Effector CD4-positive, alpha-beta T cell (primary cell): ENCODE measurements at places on chromosomes 6 and 20.

DNA sequence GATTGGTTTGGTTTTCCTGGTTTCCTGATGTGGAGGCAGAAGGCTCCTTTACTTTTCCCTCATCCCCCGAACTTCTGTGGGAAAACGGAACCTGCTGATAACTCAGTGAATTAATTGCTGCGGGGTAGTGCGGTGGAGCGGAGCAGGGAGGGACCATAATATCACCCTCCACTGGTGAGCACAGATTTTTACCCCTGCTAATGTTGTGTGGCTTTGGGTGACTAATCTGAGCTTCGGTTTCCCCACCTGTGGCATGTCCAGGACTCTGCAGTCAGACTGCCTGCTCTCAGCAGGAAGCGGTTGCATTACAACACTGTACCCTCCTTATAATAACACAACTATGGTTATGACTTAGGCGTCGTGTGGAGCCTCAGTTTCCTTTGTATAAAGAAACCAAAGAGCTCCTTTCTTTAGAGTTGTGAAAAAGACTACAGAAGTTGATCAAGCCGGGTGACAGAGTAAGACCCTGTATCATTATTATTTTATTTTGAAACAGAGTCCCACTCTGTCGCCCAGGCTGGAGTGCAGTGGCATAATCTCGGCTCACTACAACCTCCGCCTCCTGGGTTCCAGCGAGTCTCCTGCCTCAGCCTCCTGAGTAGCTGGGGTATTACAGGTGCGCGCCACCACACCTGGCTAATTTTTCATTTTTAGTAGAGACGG is 2.2 kb upstream of the ID1 start:
- no peak for DNase-seq

DNA sequence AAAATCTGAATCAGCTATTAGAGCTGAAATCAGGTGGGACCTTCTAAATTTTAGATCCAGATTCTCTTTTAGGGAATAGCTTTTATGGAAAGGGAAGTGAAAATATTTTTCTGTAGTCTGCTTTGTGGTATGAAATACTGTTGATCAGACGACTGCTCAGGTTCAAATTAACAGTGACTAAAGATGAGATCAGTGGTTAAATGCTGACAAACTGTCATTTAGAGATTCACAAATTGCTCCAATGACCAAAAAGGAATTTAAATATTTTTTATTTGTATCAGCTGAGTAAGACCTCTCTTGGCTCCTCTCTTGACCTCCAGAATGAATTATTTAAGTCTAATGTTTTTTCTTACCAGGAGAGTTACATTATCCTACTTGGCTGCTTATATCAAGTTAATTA is 77.3 kb downstream of the KCNQ5 start:
- no peak for DNase-seq

DNA sequence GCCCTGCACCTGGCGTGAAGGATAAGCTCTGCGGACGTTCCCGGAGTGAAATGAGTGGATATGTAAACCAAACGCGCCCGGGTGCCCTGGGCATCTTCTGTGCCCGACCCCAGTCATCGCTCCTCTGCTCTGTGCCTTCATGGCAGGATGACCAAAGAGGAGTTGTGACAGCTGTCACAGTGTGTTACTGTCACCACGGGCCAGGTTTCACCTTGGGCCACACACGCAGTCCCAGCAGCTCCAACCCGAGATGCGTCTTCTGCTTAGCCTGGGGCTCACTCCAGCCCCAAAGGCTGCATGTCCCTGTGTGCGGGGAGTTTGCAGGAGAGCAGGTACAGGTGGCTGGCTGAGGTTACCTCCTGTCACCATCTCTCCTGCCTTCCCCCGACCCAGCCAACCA is 311.6 kb downstream of the BMP7 start:
- no peak for DNase-seq

- DNase-seq, result no peak
Measured at GRCh38 chr20:41361757-41362747, 4.6 kb downstream of the EMILIN3 start.

- DNase-seq, result no peak
Measured at GRCh38 chr20:44533928-44534327, 12.1 kb upstream of the SERINC3 start.

- DNase-seq, result no peak
Measured at GRCh38 chr6:108365478-108365877, 70.6 kb downstream of the AFG1L start.

DNA sequence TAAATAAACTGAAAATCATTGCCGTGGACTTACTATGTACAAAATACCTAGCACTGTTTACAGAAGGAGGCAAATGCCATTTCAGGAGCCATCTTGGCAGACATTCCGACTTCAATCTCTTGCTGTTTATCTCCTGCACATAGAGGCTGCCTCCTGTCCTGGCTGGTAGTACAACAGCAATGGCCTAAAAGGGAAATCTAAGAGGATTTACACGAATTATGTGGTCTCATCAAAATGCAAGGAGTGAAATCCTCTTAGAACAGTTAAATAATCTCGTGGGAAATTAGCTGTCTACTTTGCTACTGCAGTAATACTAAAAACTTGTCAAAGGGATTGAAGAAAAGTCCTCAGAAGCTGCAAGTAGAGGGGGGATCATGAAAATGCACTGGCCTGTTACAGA is 82.2 kb upstream of the SLC2A12 start:
- DNase-seq, result no peak

DNA sequence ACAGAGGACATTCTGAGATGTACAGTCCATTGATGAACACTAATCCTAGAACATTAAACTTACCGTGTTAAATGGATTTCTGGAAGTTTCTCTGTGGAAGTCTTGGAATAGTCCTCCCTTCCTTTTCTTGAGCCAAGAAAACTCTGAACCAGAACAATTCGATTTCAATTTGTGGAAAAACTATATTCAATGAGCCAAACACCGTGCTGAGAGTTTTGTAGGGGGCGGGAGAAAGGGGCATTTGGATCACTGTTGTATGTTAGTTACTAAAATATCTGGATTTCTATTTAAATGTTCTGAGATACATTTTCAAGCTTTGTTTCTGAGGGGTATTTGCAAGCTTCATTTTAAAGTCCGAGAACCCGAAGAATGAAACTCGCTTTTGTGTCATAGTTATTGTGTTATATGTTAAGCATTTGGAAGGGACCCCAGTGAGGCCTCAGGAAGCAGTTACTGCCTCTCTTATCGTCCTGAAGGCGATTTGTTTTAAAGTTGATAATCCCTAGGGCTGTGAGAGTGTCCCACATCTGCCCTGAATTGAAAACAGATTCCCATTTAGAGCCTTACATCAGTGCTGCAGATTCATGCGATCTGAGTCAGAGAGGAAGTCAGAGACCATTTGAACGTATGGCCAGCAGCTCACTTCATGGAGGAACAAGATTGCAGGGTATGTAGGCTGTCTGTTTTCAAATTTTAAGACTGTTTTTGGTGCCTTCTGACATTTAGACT is 70.8 kb upstream of the SASH1 start:
- DNase-seq, result no peak

DNA sequence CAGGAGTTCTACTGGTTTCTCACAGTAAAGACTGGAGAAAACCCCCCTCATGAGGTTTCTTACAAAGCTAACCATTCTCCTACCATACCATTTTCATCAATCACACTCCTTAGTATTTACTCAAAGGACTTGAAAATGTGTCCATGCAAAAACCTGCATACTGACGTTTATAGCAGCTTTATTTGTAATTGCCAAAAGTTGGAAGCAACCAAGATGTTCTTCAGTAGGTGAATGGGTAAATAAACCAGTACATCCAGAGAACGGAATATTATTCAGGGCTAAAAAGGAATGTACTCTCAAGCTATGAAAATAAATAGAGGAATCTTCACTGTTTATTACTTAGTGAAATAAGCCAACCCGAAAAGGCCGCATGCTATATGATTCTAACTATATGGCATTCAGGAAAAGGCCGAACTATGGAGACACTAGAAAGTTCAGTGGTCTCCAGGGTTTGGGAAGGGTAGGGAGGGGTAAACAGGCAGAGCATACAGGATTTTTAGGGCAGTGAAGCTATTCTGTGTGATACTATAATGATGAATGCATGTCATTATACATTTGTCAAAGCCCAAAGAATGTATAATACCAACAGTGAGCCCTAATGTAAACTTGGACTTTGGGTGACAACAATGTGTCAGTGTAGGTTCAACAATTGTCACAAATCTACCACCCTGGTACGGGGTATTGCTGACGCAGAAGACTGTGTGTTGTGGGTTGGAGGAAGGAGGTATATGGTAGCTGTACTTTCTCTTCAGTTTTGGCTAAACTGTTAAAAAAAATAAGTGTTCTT is 50.6 kb downstream of the SNX5 start:
- no peak for DNase-seq

DNA sequence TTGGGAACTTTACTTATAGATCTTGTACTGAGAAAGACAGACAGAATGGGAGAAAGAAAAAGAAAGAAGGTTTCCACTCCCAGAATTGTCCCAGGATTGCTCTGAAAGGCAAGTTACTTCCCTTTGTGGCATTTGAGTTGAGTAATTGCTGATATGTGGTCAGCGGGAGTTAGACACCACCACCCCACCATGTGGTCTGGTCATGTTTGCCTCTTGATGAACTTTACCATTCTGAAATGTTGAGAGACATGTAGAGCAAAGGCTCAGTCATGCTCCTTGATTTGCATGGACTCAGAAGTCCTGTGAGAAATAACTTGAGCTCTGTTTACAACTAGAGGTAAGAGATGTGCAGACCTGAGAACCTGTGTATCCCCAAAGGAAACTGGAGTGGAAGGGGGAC is 17.1 kb downstream of the TCF21 start:
- DNase-seq, result no peak

DNA sequence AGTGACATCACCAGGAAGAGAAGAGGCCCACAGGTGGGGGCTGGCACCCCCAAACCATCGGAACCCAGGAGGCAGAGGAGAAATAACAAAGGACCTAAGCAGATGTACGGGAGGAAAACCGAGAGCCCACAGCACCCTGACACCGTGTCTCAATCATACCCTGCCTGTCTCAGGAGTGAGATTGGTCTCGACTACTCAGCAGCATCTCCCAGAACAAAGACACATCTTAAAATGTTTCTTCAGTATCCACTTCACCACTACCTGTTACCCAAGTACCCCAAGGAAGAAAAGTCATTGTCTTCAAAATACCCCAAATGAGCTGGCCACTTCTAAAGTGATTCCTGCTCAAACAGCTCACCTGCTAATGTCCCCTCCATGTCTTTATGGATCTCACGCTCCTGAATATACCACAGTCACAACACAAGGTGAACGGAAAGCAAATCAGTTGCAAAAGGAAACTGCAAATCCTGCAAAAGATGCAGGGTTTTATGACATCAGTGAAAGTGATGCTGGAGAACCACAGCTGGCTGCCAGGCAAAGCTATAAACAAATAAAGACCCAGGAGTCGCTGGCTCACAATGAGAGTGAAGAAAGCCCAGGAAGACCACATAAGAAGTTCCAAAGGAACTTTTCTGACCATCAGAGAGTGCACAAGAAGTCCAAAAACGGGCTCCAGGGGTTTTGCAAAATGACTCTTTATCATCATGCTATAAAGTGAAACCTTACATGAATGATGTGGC is 44.1 kb downstream of the PREX1 start:
- DNase-seq, result peak; percentile 30

GRCh38 chr6:83633149-83633548 is 75.8 kb downstream of the SNAP91 start:
- no peak for DNase-seq

DNA sequence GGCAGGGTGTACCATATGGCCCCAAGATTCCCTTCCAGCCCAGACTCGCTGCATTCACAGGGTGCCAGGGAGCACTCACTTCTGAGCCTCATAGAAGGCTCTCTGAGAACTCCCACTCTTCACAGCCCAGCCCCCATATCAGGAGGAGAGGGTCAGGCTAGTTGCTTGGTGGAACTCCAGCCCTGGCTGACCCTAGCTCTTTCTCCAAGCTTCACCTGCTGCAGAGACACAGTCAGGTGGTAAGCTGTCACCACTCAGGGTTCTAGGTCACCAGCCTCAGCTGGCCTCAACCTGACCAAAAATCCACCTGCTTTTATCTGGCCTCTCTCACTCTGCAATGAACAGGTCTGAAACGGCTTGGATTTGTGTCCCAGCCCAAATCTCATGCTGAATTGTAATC is 162.7 kb upstream of the MLN start:
- no peak for DNase-seq

DNA sequence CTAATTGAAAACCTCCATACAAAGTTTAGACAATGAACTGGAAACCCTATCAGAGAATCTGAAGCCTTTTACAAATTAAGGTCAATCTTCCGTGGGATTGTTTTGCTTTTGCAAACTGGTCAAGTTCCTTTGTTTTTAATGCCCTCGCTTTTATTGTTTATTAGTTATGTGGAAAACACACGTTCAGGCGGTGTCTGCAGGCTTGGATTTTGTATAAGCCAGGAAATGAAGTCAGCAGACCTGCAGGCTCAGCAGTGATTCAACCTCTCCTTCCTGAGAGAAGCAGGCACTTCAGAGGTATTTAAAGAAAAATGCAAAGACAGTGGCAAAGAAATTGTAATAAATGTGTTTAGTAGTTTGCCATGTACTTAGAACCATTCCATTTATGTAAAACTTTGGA is 103.4 kb upstream of the PDE10A start:
- no peak for DNase-seq

- DNase-seq, result peak; percentile 25
Measured at GRCh38 chr20:33685328-33686099, 671 bp downstream of the E2F1 start.

DNA sequence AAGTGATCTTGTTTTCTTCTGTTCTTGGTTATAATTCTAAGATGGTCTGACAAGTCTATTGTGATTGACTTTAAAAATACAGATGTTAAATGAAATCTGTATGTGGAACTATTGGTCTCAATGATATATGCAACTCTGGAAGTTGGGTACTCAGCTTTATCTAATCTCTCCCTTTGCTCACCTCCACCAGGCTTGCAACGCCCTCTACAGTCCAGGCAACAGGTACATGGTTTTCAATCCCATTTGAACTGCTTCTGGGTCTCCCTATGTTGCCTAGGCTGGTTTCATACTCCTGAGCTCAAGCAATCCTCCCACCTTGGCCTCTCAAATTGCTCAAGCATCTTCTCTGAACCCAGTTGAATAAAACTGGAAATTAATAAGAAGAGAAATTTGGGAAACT is 25.6 kb upstream of the HLA-DQB1 start:
- DNase-seq, result no peak

DNA sequence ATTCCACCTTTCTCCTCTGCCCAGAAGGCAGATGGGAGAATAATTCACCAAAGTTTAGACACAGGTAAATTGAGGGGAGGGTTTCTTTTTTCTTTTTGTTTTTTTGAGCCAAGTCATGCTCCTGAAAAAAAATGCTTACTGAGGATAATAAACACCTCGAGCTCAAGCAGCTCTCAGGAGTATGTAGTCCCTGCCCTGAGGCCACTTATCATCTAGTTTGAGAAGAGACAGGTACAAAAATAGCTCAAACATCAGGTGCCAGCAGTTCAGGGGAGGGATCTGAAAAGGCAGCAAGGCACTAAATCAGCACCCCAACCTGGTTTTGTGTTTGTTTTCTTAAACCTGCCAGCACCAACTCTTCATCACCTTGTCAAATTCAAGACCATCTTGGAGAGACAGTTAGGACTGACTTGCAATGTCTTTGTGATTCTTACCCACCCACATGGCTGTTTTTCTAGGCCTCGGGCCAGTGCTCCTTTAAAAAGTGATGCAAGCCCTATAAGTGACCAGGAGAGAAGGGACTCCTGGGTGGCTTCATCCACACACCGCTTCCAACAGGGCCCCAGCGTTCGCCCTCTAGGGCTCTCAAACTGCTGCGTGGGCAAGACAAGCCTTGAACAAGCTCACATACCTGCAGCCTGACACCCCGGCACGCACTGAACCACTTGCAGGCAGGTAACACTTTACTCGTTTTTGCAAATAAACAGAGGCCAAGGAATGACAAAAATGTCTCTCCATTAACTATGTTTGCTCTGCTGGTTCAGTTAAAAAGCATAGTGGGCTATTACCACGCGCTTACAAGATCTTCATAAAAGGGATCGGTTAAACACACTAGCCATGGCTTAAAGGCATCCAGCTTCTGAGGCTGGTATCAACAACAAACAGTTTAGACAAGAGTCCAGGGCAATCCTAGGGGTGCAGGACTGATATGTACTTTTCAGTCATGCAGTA is 13.9 kb downstream of the JAG1 start:
- DNase-seq, result no peak
